ENCODE measurements at places on chromosomes 3 and 15.

- no peak for DNase-seq
Measured at GRCh38 chr15:55917881-55918296, 75.5 kb downstream of the NEDD4 start.

- no peak for DNase-seq
Measured at GRCh38 chr15:95825671-95826411, 504.7 kb upstream of the NR2F2 start.

GRCh38 chr3:8371960-8372463, 129.6 kb upstream of the LMCD1 start:
- no peak for DNase-seq

DNA sequence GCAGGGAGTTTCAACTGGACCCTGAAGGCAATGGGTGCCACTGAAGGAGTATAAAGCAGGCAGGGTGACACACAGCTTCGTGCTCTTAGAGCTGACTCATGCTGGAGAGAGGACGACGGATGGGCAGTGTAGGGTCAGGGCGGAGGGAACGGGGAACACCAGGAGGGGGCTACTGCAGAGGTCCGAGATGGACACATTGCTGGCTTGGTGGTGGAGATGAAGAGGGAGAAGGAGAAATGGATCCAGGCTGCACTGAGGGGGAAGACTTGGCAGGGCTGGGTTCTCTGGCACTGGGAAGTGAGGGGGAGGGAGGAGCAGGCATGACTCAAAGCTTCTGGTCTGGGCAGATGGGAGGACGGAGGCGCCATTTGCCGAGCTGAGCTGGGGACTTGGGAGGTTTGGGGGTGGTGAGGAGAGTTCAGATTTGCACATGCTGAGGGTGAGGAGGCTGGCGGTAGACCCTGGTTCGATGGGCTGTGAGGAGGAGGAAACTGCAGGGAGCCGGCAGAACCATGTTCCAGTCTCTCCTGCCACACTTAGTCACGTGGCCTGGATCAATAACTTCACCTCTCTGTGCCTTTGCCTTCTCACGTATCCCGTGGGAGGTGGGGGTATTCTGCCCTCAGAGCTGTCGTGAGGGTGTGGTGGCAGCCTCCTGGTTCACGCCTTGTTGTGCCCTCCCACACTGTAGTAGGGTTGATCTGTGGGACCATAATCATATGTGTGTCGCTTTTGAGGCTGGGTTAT, 4.6 kb upstream of the KCTD6 start:
- DNase-seq: no peak

GRCh38 chr15:67134067-67134838, 68.9 kb downstream of the SMAD3 start:
- no peak for DNase-seq

- no peak for DNase-seq
Measured at GRCh38 chr15:57148262-57148661, 228.0 kb upstream of the CGNL1 start.

DNA sequence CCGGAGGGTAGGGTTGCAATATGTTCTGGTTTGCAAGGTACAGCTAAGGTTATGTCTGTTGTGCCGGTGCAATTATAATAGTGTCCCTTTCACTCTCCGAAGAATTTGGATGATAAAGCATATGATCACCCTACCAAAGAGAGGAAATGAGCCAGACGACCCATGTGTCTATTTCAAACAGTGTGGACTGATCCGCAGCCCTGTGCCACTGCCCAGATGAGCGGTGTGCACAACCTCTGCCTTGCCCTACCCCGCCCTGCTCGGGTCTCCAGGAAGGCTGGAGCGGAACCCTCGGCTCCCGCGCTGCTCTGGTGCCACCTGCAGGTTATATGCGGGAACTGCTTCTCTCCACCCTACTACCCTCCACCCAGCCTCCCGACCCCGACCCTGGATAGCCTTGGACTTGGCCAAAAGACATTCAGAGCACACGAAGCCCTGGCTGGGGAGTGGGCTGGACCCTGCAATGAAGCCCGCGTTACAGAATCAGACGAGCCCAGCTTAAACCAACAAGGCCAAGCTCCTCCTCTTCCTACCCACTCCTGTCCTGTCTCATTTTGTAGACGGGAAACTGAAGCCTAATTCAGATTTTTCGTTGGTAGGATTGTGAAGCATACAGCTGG, 68.4 kb upstream of the CHRNB4 start:
- DNase-seq: no peak

DNA sequence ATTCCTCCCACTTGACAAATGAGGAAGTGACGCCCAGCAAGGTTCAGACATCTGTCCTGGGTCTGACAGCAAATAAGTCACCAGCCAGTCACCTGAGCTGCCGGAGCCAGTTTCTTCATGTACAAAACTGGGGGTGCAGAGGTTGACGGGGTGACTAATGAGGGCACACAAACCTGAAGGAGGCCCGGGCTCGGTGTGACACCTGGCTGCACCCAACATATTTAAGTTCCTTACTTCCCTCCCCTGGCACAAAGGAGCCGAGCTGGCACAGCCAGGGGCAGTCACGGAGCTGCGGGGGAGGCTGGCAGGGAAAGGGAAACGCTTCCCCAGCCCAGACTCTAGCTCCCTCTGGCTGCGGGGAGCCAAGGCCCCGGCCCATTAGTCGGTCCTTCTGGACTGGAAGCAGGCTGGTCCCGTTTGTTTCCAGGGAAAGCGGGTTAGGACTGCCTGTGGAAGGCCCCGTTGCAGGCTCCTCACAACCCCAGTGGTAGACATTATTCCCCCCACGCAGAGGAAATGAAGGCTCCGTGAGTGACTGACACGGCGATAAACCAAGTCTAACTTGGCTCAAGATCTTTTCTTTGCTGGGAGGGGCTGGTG, 2.3 kb downstream of the FBXL22 start:
- DNase-seq: peak; percentile 13

- DNase-seq: no peak
Measured at GRCh38 chr3:100912571-100912970, 80.7 kb downstream of the ABI3BP start.

GRCh38 chr3:128712848-128713247, 13.1 kb upstream of the RAB7A start:
- DNase-seq: no peak

- no peak for DNase-seq
Measured at GRCh38 chr3:165643425-165643824, 193.8 kb downstream of the BCHE start.

DNA sequence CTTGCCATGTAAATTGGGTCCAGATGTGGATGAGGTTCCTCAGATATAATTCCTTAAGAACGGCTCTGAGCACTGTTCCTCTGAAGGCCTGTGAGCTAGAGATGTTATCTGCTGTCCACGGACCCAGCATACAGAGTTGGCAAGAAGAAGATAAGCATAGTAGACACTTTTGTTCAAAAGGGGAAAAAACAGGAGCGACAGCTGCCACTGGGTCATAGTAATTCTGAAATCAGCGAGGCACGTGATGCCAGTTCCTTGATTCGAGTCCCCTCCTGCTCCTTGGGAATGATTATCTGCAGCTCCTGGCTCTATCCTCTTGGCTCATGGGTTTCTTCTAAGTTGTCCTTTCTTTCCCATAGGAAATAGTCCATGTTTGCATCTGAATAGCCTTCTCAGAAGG, 2.5 kb upstream of the RAB7A start:
- DNase-seq: no peak

DNA sequence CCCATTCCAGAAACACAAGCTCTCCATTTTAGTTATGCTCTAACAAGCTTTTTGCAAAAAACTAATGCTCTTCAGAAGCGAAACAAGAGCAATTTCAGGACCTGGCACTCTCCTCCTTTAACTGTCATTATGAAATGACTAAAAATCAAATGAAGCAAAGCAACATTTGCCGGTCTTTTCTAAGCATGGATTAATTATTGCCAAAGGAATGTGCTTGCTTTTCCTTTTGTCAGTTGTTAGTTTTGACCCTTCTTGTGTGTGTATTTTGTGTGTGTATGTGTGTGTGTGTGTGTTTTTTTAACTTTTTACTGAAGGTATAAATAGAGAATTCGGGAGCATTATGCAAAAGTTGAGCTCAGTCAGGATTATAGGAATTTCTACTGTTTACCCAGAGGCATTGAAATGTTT, 509.1 kb downstream of the TUSC7 start:
- DNase-seq: no peak

GRCh38 chr3:49880581-49881315, 11.0 kb upstream of the CAMKV start:
- DNase-seq: no peak

- DNase-seq: no peak
Measured at GRCh38 chr15:66359740-66360139, 3.3 kb upstream of the TIPIN start.

- no peak for DNase-seq
Measured at GRCh38 chr15:45714590-45715488, 80.0 kb downstream of the SQOR start.

GRCh38 chr3:45693941-45694521, 4.8 kb downstream of the SACM1L start:
- DNase-seq: peak; percentile 17

GRCh38 chr15:94107652-94108051, 123.7 kb upstream of the MCTP2 start:
- no peak for DNase-seq

- DNase-seq: no peak
Measured at GRCh38 chr3:189084620-189085019, 87.2 kb upstream of the TPRG1 start.

DNA sequence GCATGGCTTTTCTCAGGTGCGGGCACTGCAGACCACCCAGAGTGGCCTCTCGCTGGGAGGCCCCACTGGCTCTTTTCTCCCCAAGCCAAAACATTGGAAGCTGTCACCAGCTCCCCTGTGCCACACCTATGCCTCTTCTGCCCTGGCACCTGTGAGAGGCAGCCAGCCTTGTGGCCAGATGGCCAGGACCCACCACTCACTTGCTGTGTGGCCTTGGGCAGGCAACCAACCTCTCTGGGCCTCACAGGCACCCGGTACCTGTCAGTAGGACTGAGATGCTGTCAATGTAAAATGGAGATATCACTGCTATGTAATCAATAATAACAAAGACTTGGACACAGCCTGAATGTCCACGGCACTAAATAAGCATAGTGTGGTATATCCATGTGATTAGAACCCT, 36.5 kb downstream of the SRPRB start:
- DNase-seq: no peak

- no peak for DNase-seq
Measured at GRCh38 chr3:126737527-126737926, 33.5 kb downstream of the CHCHD6 start.

- no peak for DNase-seq
Measured at GRCh38 chr3:93904568-93904967, 69.1 kb downstream of the PROS1 start.

DNA sequence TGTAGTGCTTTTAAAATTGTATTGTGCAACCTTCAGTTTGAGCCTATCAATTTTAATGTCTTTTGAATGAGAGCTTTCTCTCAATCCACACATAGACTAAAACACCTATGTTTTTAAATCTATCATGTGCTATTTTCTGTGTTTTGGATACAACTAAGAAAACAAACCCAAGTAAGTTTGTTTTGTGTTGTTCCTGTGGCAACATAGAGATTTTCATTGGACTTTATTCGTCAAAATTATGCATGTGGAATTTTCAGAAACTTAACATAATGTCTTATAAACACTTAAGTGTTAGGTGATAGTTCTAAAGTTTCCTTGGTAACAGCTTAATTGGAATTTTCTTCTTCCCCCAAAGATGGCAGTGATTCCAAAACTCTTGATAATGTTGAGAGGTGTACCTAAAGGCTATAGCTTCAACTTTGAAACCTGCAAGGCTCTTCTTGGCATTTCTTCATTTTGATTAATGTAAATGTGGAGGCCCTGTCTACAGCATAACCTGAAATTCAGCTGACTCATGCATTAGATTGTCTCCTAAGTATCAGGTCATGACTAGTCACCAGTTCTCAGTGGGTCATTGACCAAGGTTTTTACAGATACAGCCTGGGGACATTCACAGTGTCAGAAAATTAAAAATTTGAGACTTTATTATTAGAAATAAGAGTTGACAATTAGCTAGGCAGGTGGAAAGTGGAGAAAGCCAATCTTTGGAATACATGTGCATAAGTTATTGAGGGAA, 44.4 kb downstream of the COL6A5 start:
- DNase-seq: no peak

GRCh38 chr3:22671848-22672247, 531.3 kb upstream of the UBE2E2 start:
- DNase-seq: no peak

GRCh38 chr3:137641879-137642704, 122.0 kb upstream of the SOX14 start:
- DNase-seq: no peak

- no peak for DNase-seq
Measured at GRCh38 chr15:78004919-78005634, 72.4 kb downstream of the TBC1D2B start.

GRCh38 chr3:33145221-33145900, 31.5 kb downstream of the CRTAP start:
- no peak for DNase-seq

DNA sequence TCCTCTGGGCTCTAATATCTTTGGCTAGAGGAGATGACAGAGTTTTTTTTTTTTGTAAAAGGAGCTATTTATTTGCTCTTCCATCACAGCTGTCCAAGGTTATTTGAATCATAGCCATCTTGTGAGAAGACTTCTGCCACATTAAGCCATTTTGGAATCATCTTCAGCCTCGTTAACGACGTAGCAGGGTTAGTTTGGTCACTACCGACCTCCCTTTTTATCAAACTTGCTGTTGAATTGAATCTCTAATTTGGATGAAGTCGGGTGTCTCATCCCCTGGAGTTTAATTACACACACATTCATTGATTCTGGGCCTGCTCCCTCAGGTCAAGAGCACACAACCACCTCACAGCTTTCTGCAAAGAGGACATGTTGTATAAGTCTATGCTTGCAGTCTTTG, 238.7 kb downstream of the CPNE4 start:
- DNase-seq: no peak

GRCh38 chr3:152474585-152474984, 205.9 kb downstream of the MBNL1 start:
- DNase-seq: peak; percentile 15

GRCh38 chr3:135215516-135215915, 420.5 kb downstream of the EPHB1 start:
- DNase-seq: no peak
